ENCODE measurements at places on chromosomes 5 and 9.

GRCh38 chr5:179413086-179413690, 67.9 kb upstream of the ADAMTS2 start:
- DNase-seq = no peak

GRCh38 chr5:98810206-98810605, 36.7 kb downstream of the RGMB start:
- no peak for DNase-seq

- DNase-seq = no peak
Observed at GRCh38 chr5:17785774-17786173, 151.5 kb downstream of the TAF11L14 start.

DNA sequence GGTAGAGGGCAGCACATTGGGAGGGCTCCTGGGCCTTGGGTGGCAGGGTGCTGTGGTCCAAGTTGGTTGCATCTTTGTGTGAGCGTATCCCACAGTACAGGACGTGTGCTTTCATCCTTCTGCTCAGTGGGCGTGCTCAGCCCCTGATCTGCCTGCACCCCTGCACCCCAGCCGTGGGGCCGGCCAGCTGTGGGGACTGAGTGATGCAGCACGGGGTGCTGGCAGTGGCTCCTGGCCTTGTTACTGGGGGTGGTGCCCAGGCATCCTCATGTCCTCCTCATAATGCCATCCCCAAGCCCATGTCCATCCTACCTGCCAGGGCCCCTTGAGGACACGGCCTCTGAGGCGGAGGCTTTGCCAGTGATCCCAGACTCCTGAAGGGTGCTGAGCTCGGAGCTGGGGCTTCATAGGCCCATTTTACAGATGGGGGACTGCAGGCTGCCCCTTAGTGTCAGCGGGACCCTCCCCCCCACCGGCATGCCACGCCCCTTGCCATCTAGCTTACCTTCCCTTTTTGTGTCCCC, 100.7 kb downstream of the PHF2 start:
- DNase-seq = no peak

DNA sequence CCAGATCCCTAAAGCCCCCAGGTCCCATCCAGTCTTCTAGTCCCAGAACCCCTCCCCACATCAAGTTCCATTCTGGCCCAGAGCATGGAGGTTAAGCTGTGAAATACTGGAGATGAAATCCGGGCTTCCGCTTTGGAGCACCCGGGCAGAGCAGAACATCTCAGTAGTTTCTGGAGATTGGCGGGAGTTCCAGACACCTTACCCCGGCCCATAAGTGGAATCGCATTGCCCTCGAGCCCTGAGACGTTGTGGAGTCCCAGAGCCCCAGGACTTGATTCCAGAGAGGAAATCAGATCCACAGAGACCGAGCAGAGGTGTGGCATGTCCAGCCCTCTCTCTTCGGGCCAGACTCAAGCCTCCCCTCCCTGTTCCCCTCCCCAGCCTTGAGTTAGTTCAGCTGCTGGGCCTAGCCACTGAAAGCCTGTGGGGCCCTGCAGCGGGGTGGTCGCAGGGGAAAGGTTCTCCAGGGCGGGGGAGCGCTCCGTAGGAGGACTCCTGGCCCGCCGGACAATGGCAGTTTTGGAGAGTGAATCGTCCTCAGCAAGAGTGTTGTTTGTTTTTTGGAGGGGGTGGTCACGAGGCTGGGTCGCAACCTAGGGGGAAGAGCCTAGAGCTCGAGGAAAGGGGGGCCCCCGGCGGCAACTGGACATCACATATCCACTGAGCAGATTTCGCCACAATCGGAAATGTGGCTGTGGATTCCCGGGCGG, 1.0 kb upstream of the PAX5 start:
- no peak for DNase-seq

GRCh38 chr9:10265153-10265631, 347.6 kb downstream of the PTPRD start:
- no peak for DNase-seq

- no peak for DNase-seq
Observed at GRCh38 chr5:14545308-14545707, 36.3 kb upstream of the OTULINL start.

- no peak for DNase-seq
Observed at GRCh38 chr5:62007457-62007856, 298.5 kb upstream of the KIF2A start.

DNA sequence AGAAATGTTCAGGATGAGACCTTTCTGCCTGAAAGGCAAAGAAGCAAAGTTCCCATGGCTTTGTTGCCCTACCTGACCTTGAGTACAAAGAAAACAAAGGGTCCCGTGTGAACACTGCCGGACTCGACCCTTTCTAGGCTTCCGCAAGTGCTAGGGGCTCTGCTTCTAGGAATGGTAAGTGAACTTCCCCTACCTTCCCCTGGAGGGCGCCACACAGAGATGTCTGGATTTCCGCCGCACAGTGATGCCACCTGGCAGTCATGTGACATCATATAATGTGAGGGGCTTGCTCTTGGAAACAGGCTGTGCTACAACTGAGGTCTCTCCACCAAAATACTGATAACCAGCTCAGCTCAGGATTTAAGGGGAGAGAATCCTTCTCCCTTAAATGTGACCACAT, 56.6 kb downstream of the HSD17B3 start:
- DNase-seq = no peak

DNA sequence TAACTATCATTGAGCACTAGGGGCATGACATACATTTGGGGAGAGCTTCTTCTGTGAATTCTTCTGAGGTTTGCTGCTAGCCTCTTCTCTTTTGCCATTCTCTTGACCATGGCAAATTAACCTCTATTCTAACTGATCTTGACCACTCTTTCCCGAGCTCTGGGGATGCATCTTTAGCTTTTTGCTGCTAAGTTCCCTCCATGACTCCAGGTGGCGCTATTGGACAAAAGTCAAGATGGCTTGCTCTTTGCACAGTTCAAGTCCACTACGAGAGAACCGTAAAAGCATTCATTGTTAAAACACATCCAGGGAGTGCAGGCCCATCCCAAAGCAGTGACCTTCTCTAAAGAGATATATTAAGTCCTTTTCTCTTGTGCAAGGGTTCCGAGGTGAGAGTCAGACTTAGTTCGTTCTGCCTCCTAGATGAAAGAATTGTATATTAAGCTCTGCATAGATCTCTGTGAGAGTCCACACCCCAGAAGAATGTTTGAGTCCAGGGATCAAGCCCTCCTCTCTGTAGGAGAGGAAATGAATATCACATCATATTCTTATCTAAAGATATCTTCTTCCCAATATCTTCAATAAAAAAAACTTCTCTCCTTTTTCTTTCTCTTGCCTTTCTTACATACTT, 1152.9 kb upstream of the CDH6 start:
- peak; percentile 15 for DNase-seq

DNA sequence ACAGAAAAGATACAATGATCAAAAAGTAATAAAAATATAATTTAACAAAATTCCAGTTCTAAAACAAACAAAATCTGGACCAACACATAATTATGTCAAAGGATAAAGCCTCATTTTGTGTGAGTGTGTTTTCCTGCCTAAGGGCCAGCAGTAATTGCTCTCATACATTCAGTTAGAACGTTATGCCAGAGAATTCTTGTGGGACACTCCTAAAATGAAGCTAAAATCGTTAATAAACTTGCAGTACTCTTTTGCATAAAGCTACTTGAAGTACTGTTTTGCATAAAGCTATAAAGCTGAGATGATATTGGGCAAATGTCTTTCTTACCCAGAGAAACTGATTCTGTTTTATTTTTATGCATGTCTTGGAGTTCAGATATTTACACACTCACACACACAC, 1072.3 kb downstream of the MAT2B start:
- no peak for DNase-seq

GRCh38 chr9:79041266-79041665, 530.5 kb upstream of the TLE4 start:
- DNase-seq = no peak

DNA sequence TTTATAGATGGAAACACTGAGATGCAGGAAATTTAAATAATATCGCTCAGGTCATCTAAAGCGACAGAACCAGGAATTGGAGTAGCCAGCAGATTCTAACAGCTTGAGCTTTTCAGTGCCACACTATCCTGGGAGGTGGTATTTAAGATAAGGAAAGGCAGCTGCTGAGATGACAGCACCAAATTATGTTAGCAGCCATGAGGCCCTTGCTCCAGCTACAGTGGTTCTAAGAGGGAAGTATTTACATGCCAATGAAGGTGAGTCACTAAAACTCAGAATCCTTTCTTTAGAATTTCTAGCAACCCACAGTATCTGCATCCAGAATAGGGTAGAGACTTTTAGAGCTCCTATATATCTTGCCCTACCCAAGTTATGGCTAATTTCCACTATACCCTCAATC, 127.0 kb upstream of the VLDLR start:
- no peak for DNase-seq

GRCh38 chr9:123324767-123325183, 31.2 kb upstream of the CRB2 start:
- DNase-seq = no peak

DNA sequence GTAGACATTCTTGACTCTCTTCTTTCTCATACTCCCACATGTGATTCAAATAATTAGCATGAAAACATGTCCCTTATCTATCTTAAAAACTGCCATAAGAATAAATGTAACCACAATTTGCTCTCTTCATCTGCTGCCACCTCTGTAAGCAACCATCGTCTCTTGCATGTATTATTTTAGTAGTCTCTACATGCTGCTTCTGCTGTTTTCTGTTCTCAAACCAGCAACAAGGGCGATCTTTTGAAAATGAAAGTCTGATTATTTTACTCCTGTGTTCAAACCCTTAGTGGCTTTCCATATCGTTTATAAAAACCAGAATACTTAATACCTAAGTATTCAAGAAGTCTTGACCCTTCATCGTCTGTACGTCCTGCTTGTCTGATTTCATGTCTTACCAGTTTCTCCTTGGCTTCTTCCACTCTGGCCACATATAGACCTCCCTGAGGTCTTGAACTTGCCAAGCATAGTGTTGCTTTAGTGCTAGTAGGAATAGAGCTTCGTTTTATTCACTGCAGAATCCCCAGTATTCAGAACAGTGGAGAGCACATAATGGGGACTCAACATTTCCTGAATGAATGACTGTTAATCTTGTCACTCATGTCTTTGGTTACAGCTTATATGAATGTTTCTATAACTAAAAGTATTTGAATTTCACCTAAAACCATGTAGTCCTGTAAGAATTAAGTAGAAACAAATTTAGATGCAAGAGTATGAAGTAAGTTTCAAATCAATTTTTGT, 10.6 kb downstream of the CDC42SE2 start:
- DNase-seq = no peak

DNA sequence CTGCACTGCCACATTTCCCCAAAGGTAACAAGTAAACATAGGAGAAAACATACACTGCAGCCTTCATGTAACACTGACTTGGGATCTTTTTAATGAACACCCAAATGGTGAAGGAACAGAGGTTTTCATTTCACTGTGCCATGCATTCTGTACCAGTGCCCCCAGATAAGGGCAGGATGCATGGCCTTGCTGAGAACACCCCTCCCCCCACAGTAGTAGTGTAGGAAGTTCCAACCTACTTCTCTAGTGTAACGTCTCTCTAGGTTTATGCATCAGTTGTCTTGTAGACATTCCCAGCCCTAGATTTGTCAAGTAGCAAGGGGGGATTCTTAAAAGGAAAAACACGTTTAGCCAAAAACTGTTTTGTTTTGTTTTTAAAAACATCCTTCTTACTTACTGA, 29.9 kb downstream of the MAP3K1 start:
- DNase-seq = no peak

Measured in hematopoietic multipotent progenitor cell (in vitro differentiated cells).